ENCODE measurements at places on chromosomes 3 and 15.

GRCh38 chr3:117036259-117036799, 326.8 kb downstream of the TUSC7 start:
- DNase-seq, result no peak

DNA sequence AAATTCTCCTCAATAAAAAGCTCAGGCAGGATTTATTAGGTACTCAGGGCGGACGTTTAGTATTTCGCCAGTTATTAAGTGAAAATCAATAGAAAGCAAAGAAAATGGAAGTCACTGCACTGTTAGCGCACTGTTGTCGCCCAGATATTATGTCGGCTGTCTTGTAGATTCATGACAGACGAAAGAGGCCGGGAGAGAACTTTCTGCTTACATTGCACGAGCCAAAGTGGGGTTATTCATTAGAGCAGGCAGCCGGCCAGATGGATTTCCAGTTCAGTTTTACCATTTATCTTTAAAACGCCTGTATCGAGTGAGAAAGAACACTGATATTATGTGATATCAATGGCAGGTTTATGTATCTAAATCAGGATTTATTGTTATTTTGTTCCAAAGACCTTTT, 866.0 kb upstream of the NR2F2 start:
- no peak for DNase-seq

- DNase-seq, result no peak
These were observed 95.1 kb upstream of the PDZRN3 start for GRCh38 chr3:73719861-73720260.

DNA sequence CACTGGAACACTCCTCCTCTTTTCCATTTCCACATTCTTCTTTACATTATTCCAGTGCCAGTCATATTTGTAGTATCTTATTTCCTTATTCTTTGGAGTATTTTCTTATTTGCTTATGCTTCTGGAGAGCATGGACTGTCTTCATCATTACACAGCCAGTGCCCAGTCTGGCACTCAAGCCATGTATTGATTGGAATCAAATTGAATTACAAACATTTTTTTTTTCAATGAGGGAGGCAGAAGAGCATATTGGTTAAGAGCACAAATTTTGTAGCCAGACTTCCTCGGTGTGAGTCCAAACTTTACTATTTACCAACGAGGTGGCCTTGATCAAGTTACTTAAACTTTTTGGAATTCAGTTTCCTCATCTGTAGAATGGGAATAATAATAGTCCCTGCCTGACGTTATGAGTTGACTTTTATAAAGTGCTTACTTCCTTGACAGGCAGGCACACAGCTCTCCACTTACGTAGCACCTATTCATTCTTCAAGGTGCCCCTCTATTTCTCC, 186.6 kb upstream of the BCL6 start:
- no peak for DNase-seq

DNA sequence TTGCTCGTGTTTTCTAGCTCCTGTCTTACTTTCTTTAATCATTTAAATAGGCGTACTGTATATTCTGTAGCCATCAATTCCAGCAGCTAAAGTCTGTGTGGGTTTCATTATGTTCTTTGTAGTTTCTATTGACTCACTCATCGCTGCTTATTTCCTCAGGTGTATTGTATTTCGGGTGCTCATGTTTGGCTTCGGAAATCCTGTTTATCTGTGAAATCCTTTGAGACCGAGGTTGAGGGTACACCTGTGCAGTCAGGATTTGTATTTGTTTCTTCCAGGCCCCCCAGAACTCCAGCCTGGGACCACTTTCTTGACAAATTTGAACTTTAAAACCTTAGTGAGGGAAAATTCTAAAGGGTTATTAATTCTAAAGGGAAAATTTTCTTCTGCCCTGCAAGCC, 2.0 kb upstream of the PAK2 start:
- no peak for DNase-seq

DNA sequence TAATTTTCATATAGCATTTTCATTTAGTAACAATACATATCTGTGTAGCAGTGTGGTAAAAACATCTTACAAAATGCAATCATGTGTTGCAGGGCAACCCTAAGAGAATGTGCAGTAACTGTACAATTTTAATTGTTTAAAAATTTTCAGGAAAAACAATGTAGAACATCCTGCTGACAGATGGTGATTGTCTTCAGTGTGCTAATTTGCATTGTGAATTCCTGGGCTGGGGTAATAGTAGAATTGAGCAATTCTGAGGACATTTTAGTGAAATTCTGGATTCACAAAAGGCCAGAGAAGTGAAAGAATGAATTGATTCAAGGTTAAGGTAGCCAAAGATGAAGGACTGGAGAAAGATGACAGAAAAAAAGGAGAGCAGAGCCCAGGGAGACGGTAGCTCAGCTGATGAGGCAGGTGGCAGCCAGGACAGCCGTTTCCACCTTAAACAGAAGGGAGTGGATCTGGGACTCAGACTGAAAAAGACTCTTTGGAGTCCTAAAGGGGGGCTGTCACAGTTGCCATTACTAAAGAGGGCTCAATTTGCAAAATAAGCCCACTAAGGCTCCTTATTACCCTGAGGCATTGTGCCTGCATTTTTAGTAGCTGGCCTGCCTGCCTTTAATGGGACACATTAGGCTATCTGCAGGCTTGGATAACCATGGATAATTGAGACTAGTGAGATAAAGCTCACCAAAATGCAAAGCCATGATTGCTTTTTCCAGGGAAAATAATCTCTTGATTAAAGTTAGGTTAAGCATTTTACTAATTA, 8.6 kb downstream of the MAP3K13 start:
- DNase-seq, result no peak

DNA sequence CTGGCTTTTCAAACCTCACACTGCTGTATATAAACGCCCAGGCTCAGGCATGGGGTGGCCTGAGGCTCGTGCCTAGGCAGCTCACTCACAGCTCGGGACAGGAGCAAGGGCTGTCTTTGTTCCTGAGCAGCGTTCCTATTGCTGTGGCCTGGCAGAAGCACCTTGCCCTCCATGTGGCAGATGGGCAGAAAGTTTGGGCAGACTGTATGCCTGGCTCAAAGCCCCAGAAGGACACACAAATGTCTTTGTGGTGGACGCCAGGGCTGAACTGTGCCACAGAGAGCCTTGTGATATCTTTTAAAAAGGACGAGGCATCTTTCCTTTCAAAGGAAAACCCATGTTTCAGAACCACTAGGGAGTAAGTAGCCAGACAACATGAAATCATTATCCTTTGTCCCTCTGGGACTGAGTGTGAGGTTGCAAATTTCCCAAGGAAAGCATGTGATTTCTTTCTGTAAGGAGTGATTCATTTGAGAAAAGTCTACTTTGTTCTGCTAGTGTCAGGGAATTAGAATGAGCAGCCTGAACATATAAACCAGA, 29.3 kb upstream of the UBE2E1 start:
- DNase-seq, result no peak

GRCh38 chr15:94238539-94239118, 7.3 kb downstream of the MCTP2 start:
- no peak for DNase-seq

- no peak for DNase-seq
These were observed at the start of gene WNT5A for GRCh38 chr3:55486857-55487380. TSS of gene WNT5A (minus strand) at chr3:55487306. CDS start at chr3:55486985, 321 bp downstream.

GRCh38 chr3:27147215-27147614, 222.0 kb downstream of the NEK10 start:
- no peak for DNase-seq

DNA sequence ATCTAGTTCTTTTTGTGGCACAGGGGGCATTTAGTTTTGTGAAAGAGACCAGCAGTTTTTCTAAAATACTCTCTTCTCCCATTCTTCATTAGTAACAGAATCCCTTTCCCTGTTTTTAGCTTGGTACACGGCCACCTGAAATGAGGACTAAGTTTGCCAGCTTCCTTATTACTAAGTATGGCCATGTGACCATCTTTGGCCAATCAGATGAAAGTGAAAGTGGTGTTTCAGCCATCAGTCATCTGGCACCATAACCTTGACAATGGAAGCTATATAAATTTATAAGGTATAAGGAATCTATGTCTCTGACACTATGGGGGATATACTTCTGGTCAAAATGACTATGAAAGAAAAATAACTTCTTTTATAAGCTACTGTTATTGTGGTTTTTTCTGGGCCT, 570.4 kb downstream of the AGBL1 start:
- DNase-seq, result no peak

- DNase-seq, result no peak
These were observed 16.9 kb downstream of the ASTE1 start for GRCh38 chr3:131009698-131010097.

DNA sequence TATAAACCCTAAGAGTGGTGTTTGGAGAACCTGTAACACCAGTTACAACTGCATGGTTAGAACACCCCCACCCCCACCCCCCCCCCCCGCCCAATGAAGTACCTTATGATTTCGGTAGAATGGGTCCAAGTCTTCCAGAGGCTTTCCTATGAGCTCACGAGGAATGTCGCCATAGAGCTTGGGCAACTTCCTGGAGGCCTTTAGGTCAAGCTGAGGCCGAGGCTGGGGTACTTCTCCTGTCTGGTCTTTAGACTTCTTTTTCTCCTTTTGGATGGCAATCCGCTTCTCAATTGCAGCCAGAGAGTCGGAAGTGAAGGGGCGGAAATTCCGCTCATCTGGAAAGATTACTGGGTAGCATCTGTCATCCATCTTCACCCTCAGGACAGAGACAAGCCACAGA, 101.8 kb downstream of the SCN11A start:
- DNase-seq, result no peak

DNA sequence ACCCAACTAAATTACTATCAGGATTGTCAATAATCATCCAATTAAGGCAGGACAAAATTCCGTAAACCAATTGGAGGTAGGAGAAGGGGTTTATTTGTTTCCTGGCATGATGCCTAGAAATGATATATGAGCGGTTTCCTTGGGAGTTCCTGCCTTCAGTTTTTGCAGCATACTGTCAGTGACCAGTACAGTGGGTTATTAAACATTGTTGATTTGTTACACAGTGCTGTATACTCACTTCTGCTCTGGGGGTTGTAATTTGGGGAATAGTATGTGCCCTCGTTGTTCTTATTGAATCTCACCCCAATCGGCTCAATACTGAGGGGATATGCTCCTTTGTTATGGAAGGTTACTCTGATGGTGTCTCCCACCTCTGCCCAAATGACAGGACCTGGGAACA, 22.2 kb downstream of the CP start:
- no peak for DNase-seq

- no peak for DNase-seq
These were observed 17.4 kb downstream of the PGBD4 start for GRCh38 chr15:34119291-34119690.

- no peak for DNase-seq
These were observed 1.1 kb downstream of the BLM start for GRCh38 chr15:90718232-90718631.

DNA sequence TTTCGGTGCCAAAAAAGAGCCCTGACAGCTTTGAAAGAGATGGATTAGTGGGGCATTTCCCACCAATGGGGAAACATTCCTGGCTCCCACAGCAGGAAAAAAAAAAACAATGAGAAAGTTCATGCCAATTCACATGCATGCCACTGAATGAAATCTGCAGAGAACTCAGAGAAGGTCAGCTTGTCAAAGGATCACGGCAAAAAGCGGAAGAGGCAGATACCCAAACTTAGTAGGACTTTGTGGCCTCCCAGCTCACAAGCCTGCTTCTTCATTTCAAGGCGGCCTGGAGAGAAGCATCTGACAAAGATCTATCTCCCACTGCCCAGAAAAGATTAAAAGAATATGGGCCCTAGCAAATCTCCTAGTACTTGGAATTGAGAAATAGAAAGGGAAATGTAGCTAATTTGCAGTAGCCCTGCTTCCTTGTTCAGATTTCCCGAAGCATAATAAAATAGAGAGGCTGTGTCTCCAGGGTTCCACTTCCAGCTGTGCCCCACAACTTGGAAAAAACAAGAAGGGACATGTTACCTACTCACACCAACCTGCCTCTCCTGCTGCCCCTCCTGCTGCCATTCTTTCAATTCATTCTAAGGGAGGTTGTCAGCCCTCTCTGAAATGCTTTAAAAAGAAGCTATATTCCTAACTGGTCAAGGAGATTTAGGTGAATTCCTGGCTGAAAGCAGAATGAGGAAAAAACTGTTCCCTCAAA, 170.4 kb downstream of the FHIT start:
- DNase-seq, result no peak

- no peak for DNase-seq
These were observed 65.6 kb upstream of the C15orf39 start for GRCh38 chr15:75136118-75136517.

GRCh38 chr3:120119846-120120510, 25.7 kb upstream of the GSK3B start:
- DNase-seq, result no peak

GRCh38 chr3:52533623-52534280, at the start of gene NT5DC2:
TSS of gene NT5DC2 (minus strand) at chr3:52533857. CDS start at chr3:52533737, 120 bp downstream.
- DNase-seq, result peak; percentile 49

- no peak for DNase-seq
These were observed 61.3 kb downstream of the NSMCE3 start for GRCh38 chr15:29208352-29208751.

- DNase-seq, result no peak
These were observed 29.4 kb upstream of the EIF4A2 start for GRCh38 chr3:186754006-186754405.

DNA sequence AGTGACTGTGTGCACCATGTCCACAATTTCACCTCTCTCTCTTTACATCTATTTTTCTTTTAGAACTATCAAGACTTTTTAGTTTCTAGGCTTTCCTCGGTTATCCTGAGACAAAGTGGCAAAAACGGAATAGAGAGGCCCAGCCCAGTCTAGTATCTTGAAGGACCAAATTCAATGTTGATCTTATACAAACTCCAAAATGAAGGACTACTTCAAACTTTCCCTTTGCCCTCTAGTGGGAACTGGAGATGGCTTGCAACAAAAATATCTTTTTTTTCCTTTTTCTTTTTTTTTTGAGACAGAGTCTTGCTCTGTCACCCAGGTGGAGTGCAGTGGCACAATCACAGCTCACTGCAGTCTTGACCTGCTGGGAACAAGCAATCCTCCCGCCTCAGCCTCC, 338.5 kb upstream of the UMPS start:
- no peak for DNase-seq

GRCh38 chr15:48459571-48460442, 128.6 kb downstream of the DUT start:
- DNase-seq, result no peak

DNA sequence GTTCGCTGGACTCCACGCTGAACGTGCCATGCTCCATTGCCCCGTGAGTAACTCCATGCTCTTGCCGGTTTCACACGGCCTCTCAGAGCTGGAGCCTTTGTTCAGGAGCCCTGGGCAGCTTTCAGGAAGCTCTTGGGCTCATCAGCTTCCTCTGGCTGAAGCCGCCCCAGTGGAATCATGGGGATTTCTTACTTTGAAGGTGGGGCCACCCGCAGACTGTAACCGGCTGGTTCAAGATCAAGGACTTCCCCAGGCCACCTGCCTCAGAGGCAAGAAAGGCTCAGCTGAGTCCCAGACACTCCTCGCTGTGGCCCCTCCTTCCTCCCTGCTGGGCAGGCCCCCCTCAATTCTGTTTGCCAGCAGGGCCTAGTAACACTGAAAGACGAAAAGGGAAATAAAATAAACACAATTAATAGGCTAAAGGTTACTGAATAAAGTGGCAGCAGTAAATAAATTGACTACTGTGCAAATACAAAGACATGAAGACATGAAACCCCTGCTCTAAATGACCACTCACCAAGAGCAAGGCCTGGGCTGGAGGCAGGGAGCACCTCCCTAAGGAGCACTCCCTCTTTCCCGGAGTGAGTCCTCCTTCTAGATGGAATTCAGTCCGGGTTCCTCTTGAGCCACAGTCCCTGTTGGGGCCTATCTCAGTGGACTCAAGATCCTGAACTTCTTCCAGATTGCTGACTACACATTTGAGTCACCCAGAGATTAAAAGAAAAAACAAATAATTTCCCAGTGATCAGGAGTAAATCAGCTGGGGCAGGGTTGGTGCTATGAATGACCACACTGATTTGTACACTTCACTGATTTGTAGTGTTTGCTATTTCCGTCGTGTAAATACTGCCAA, 51.0 kb downstream of the ZDHHC19 start:
- DNase-seq, result no peak

GRCh38 chr3:179927191-179927590, 109.5 kb downstream of the PEX5L start:
- no peak for DNase-seq

All from T-helper 9 cell (primary cell).